ENCODE measurements at places on chromosomes 3 and 15. TPM values are rescaled to one million over a fixed set of nuclear protein-coding genes. Genes with fewer than 3 reads are reported as not detected.

The SLC12A8 gene
- not detected for total RNA-seq

The PIERCE2 gene
- 0.31 TPM for total RNA-seq

The TUSC7 gene
- not detected for total RNA-seq

The CHRNB4 gene
- not detected for total RNA-seq

The MYZAP gene
- 5.1 TPM for total RNA-seq

The NRROS gene
- 43.4 TPM for total RNA-seq

The SYNPR gene
- total RNA-seq = not detected

The COLQ gene
- total RNA-seq = 1.9 TPM

The WNT5A gene
- total RNA-seq = 0.42 TPM
